Activated gamma-delta T cell treated with Interleukin-2 at 50 U/mL for 16 hours (primary cell): ENCODE measurements at places on chromosomes 4 and X.

GRCh38 chrX:65707151-65707550, 39.7 kb downstream of the MSN start:
- no peak for DNase-seq

GRCh38 chr4:78150543-78150864, 93.4 kb downstream of the FRAS1 start:
- DNase-seq: no peak

DNA sequence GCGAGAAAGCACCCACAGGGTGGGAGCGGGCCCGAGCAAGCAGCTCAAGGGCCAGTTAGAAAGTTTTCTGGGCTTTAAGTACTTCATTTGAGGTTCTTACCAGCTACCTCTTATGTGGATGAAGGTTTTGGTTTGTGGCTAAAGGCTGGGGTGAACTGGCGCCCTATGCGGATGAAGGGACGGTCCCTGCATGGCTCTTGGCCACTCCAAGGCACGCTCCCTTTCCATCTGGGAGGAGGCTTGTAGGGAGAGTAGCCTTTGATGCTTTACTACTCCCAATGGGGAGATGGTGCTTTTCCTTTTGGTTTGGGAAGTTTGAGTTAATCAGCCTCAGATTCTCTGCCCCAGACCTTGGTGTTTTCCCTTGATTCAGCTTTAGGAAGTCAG, 17.7 kb downstream of the MRFAP1 start:
- DNase-seq: no peak

DNA sequence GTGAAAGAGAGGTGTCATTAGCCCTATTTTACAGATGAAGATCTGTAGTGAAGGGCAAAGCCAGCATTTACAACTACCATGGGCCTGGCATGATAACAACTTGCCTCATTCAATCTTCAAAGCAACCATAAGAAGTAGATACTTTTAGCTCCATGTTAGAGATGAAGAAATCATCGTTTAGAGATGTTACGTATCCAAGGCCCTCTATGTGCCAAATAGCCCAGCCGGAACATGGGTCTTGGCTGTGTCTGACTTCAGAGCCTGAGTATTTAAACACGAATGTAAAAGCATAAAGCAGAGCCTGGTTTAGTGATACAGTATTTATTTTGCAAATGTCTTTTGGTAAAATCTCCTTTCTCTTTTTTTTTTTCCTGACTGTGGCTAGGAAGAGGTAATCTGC, 197.1 kb downstream of the RASL11B start:
- no peak for DNase-seq

DNA sequence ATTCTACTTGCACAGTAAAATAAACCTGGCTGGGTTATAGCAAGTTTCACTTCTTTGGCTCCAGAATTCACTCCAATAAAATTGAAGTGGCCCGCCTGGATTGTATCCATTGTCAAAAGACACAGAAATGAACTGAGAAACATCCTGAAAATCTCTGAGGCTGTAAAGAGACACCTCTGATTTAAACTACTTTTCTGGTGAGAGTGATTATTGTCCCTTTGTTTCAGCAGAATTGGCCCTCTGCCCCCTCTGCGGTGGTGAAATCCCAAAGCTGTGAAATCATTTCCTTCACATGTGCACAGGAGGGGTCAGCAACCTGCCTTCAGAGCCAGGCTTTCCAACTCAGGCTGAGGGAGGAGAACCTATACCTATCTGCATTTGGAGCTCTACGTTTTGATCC, 23.0 kb downstream of the GAB3 start:
- no peak for DNase-seq

DNA sequence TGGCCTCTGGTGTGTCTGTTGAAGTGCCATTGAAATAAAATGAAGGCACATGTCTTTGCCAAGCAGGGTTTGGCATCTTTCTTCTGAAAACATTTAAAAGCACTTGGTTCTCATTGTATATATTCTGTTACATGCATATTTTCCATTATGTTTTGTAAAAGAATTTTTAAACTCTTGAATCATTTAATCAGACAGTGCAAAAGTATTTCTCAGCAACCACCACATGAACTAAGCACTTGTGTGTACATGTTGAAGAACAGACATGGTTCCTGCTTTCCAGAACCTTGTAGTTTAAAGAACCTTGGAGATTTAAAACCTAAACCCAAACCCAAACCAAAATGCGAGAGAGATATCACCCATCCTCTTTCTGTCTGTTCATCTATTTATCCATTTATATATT, 220.3 kb upstream of the GIMD1 start:
- no peak for DNase-seq

GRCh38 chrX:50721764-50722521, 92.1 kb downstream of the SHROOM4 start:
- no peak for DNase-seq

- no peak for DNase-seq
Observed at GRCh38 chr4:8250227-8250626, 19.3 kb upstream of the HTRA3 start.

DNA sequence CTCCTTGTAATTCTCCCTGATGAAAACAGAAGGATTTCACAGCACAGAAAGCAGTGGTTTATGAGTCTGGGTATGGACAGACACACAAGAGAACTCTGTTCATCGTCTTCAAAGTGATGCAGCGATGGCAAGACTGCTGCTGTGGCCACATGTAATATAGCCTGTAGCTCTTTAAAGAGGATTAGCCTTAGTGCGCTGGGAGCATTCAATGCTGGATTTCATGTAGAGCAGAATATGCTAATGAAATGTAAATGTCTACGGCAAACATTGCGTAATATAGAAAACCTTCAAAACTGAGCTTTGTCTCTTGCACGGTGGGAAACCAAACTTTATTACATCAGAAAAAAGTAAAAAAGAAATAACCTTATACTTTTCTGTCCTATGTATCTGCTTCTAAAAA, 42.9 kb downstream of the ALPK1 start:
- DNase-seq: no peak

GRCh38 chr4:39614487-39615162, 24.0 kb downstream of the SMIM14 start:
- DNase-seq: no peak

GRCh38 chr4:45102716-45103115, 376.4 kb upstream of the GNPDA2 start:
- no peak for DNase-seq

- DNase-seq: no peak
Observed at GRCh38 chr4:153789741-153790499, 1.0 kb upstream of the SFRP2 start.

- DNase-seq: no peak
Observed at GRCh38 chr4:113635739-113636437, 125.7 kb downstream of the CAMK2D start.

DNA sequence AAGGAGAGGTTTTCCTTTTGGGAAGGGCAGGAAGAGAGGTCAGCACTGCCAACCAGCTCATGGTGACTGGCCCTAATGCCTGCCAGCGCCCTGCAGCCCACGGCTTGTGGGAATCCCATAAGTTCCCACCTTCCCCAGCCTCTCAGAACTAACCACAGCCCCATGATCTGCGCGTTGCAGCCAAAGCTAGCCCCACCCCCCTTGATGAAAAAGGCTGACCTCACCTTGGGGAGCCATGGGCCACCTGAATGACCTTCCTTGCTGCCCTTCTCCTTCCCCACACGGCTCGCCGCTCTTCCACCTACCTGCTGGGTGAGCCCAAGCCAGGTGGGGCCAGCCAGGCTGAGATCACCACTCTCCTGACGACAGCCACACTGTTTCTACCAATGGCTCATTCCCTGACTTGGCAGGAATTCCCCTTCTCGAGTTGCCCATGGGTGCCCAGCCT, 3.9 kb upstream of the ELF4 start:
- no peak for DNase-seq

GRCh38 chr4:110198049-110198434, 373 bp downstream of the ELOVL6 start:
- no peak for DNase-seq

- no peak for DNase-seq
Observed at GRCh38 chr4:89803036-89803435, 33.9 kb downstream of the SNCA start.

GRCh38 chr4:124708517-124709300, 3.8 kb downstream of the ANKRD50 start:
- DNase-seq: no peak

GRCh38 chr4:14008494-14008893, 381.0 kb upstream of the BOD1L1 start:
- no peak for DNase-seq

DNA sequence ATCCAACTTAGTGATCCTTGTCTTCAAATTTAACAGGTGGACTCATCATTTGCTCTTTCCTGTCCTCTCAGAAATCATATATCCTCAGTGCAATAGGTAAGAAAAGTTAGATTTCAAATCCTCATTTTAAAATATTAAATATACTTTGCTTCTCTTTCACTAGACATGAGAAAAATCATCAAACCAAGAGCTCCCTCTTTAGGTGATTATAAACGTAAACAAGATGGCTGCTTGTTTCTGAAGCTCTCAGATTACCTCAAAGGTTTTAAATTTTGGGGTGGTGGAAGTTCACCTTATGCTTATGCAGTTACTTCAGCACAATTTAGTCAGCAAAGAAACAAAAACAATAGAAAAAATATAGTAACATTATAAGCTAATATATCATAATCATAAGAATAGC, 27.3 kb downstream of the CSN3 start:
- no peak for DNase-seq

- no peak for DNase-seq
Observed at GRCh38 chrX:129574214-129574613, 34.2 kb downstream of the OCRL start.

GRCh38 chr4:171565130-171565788, 247.9 kb upstream of the GALNTL6 start:
- no peak for DNase-seq

DNA sequence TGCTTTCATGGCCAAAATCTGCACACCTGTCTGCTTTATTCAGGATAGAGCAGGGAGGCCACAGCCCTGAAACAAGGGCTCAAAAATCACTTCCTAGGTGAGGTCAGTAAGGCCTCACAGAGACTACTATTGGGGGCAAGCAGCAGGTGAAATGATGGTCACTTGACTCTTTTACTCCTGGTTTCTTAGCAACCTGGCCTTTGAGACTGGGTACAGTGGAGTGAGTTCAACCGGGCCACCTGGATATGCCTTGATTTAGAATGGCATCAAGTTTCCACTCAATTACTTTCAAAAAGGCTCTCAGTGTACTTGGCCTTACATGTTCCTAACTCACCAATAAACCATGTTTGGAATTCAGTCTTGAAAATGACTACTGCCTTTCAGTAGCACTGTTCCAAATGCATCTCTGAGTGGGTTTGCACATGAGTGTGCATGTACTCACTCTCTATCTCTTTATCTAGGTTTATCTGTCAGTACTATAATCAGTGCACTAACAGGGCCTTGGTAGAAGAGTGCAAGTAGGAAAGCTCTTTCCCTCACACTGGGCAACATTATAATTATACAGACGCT, 388.2 kb downstream of the OPHN1 start:
- DNase-seq: no peak

GRCh38 chr4:106615961-106616360, 247.4 kb upstream of the GIMD1 start:
- DNase-seq: no peak

DNA sequence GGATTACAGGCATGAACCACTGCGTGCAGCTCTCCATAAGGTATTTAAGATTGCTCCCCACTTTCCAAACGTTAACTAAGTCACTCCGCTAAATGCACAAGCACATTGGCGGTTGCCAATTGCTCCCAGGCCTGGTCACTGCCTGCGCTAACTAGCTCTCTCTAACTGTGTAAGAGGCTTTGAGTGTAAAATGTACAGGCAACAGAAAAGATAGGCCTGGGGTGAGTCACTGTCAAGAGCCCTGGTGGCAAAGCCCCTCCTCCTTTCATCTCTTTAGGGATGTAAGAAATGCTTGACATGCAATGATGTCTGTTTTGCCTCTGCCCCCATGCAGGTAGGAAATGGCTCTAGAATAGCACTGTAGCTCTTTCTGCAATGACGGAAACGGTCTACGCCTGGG, 329.7 kb upstream of the GATB start:
- peak; percentile 34 for DNase-seq

GRCh38 chr4:174423257-174423944, 98.9 kb downstream of the HPGD start:
- DNase-seq: no peak

DNA sequence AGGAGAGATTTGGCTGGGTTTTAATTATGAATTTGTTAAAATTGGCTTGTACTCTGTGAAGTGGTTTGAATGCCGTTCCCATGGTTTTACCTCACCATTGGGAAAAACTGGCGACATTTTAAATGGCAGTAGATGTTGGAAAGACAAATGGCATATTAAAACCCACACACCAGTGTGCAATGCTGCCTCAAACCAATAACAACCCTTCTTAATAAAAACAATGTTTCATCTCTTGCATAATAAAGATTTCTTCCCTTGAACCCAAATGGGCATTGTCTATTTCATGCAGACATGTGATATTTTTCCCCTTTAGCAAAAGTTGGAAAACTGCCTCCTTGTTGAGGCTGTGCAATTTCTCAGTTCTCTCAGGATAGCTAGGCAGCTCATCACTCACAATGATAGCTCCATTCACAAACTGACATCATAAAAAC, 33.7 kb downstream of the GABRB1 start:
- no peak for DNase-seq

- no peak for DNase-seq
Observed at GRCh38 chr4:1910643-1911042, 39.5 kb downstream of the NSD2 start.

DNA sequence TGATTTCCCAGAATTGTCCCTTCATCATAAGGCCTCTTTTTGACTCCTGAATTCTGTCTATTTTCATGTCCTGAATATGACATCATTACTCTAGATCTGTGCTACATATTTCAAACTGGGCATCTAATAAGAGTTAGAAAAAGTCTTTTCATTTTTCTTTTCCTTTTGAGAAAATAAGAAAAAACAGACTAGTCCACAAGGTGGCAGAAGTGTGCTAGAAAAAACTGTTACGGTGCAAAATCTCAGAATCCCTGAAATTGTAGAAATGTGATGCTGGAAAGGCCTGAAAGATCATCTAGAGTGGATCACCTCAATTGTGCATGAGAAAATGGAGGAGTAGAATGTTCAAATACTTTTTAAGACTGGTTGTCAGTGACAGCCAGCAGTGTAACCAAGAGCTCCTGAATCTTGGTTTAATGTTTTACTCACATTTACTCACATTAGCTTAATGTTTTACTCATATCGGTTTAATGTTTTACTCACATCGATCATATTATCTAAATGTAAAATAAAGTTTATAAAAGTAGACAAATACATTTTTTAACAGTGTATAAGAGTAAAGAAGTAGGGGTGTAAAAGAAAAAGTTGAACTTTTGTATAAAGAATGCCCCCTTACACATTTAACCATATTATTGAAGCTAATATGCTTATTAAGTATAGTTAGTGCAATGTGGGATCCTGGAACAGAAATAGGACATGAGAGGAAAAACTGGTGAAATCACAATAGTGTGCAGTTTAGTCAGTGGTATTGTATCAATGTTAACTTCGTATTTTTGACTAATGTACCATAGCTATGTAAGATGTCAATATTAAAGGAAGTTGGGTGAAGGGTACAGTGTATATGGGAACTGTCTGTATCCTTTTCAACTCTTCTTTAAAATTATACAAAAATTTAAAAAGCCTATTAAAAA, 15.2 kb downstream of the ASB11 start:
- DNase-seq: no peak
